ENCODE measurements at places on chromosomes 4 and X. TPM values are rescaled to one million over a fixed set of nuclear protein-coding genes. Genes with fewer than 3 reads are reported as not detected.

IL3RA gene
- total RNA-seq, result 8.1 TPM

MAGEB1 gene
- total RNA-seq, result not detected

- no peak for DNase-seq
Observed at GRCh38 chrX:105460376-105460775, 239.9 kb upstream of the TEX13A start.

- no peak for DNase-seq
Observed at GRCh38 chr4:89299153-89299791, 8.3 kb downstream of the GPRIN3 start.

- no peak for DNase-seq
Observed at GRCh38 chr4:86043755-86044592, 315.9 kb downstream of the MAPK10 start.

DNA sequence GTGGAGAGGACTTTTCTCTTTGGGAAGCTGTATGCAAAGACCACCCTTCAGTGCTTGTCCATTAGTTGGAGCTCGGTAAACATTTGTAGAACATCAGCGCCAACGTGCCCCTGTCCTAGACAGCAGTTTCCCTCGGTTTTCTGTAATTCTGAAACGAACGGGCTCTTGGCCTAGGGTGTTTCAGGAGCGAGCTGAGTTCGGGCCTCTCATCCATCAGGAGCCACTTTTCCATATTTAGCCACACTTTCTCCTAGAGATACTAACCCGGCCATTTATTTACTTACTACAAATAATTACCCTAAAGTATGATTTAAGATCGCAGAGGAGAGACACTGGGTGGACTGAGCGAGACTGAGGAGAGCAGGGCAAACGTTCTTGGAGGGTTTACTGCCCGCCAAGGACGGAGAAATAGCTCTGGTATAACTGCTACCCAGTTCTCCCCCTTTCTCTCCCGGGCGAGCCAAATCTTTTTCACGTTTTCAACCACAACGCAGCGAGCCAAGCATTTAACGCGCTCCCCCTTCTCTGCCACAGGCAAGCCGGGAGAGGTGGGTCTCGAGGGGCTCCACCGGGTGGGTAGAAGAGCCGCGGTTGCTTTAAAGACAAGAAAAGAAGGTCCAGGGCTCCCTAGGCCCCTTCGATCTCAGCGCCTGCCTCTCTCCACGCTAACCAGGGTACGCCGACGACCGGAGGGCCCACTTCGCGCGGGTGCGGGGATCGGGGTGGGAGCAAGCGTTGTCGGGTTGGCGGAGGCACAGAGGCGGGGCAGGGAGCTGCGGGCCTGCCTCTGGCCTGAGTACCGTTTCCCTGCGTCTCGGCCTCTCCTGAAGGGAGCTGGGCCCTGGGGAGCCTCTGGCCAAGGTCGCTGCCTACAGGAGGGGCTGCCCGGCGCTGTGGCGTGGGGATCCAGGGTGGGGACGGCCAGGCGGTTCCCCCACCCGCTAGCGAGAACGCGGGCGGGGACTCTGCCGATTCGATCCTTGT lies 10.8 kb upstream of the PITX2 start:
- no peak for DNase-seq

GRCh38 chrX:57137501-57137900 lies 304 bp upstream of the SPIN2A start:
- no peak for DNase-seq
